ENCODE measurements at places on chromosomes 11 and 22.
A peak's percentile ranks its signal among the peaks of the same experiment; 100 is the strongest.

- DNase-seq: no peak
These were observed 48.7 kb downstream of the TENM4 start for GRCh38 chr11:79392161-79392560.

GRCh38 chr22:26893173-26894110 is 236.1 kb downstream of the MIAT start:
- DNase-seq: no peak

GRCh38 chr11:66267379-66268243 is 828 bp upstream of the RAB1B start:
- DNase-seq: peak; percentile 80

GRCh38 chr11:16421826-16422225 is 65.5 kb upstream of the SOX6 start:
- no peak for DNase-seq

- no peak for DNase-seq
These were observed 429 bp downstream of the PGGHG start for GRCh38 chr11:289398-289711.

GRCh38 chr11:128867277-128867676 is at the start of gene KCNJ1:
TSS of gene KCNJ1 (minus strand) at chr11:128867296. CDS start at chr11:128840243, 27,053 bp downstream.
- no peak for DNase-seq

DNA sequence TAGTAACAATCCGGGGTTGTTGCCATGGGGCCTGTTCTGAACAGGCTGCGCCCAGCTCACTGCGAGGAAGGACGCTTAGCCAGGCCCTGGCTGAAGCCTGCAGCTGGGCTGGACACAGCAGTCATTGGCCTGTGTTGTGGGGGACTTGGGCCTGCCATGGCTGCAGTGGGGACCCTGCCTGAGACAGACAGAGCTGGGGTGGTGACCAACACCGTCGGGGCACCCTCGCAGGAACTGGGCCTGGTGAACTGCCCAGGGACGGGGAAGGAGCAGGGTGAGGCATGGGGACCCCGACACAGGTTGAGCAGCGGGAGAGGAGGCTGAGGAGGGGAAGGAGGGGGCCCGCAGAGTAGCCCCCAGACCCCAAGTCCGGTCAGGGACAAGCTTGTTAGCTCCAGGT is 8.9 kb downstream of the PHLDA2 start:
- DNase-seq: no peak

DNA sequence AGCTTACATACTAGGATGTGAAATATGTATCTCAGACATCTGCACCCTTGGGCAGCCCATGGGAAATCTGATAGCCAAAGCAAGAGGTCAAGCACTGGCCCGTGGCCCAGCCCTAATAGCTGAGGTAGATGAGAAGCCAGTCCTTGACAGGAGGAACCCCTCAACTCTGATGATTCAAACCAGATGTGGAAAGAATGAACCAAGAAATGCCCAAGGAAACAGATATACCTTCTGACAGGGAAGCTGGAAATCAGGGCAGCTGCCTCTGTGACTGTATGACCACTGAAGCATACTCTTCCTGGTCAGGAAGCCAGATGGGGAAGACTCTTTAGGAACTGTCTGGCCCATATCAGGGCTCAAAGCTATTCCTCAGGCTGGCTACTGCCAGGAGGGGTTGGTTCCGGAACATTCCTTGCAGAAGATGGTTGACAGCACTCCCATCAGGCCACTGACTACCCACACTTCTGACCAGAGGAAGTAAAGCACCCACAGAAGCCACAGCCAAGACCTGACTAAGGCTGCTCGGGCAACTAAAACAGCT is 124.2 kb downstream of the SWAP70 start:
- DNase-seq: no peak

DNA sequence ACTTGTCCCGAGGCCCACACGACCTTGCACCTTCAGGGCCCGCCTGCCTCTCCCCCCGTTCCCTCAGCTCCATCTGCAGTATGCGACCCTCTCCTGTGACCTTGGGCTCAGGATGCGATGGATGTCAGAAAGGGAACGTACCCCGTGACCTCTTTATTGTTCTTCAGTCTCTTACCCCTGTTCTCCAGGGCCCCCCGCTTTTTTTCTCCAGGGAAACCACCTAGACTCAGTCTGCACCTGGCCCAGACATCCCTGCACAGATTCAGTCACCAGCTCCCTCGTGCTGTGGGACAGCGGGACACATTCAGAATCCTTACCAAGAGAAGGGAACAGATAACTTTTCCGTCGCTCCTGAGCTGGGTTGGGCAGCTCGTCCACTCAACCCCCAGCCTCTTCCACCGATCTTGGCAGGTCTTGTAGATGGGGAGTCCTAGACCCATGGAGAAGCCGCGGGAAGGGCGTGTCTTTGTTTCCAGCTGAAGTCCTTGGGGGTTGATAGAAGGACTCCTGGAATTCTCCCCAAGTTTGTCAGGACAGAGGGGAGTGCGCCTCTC is 1.4 kb upstream of the PHOX2A start:
- no peak for DNase-seq

GRCh38 chr11:95245038-95245437 is 14.0 kb upstream of the SESN3 start:
- no peak for DNase-seq

DNA sequence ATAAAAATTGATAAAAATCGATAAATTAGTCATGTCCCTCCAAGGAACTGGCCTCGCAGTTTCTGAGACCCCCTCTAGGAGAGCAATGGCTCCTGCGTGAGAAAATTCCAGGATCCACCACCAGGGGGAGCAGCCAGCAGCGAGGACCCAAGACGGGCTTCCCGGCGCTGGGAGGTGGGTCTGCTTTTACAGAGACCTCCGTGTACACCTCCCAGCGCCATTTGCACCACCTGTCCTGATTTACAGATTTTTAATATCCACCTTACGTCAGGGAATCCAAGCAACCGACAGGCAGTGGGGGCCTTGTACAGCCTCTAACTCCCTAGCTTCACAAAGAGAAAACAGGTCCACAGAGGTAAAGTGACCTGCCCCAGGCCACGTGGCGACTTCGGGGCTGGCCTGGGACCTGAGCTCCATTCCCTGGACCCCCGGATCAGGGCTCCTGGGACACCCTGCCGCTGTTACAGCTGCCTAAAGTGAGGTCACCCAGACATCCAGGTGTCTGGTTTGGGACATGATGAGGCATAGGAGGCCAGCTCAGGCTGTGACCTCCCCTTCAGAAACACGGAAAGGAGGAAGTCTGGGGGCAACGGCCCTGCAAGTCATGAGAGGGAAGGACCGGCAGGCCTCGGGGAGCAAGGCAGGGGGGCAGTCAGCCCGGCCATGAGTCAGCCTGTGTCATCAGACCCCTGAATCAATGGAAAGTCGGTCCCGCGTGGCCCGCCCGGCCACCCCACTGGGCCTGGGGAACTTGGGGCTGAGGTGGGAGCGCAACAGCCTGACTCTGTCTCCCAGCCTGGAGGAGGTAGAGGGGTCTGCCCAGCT is 3.5 kb downstream of the OSM start:
- no peak for DNase-seq

DNA sequence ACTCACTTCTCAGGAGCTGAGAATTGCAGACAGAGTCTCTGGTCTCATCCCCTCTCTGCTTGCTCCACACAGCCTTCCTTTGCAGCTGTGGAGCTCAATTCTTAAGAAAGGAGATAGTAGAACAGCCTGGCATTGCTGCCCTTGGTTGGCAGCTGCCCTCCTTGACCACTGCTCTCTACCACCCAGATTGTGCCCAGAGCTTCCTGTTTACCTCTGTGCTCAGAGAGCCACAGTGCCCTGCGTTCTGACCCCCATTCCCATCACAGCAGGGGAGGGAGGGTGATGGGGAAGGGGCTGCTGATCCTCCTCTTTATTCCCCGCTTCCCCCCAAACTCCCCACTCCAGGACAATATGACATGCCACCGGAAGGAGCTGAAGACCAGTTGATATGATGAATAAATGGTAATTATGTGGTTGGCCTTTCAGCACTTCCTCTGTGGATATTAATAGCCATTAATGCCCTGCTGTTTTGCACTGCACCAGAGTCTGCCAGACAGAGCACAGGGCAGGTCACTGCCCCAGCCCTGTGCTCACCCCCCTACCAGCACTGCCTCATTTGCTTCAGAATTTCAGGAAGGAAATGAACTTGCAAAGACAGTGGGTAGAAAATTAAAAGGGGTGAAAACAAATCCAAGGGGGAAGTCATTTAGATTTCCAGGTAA is 426.8 kb upstream of the CADM1 start:
- no peak for DNase-seq

DNA sequence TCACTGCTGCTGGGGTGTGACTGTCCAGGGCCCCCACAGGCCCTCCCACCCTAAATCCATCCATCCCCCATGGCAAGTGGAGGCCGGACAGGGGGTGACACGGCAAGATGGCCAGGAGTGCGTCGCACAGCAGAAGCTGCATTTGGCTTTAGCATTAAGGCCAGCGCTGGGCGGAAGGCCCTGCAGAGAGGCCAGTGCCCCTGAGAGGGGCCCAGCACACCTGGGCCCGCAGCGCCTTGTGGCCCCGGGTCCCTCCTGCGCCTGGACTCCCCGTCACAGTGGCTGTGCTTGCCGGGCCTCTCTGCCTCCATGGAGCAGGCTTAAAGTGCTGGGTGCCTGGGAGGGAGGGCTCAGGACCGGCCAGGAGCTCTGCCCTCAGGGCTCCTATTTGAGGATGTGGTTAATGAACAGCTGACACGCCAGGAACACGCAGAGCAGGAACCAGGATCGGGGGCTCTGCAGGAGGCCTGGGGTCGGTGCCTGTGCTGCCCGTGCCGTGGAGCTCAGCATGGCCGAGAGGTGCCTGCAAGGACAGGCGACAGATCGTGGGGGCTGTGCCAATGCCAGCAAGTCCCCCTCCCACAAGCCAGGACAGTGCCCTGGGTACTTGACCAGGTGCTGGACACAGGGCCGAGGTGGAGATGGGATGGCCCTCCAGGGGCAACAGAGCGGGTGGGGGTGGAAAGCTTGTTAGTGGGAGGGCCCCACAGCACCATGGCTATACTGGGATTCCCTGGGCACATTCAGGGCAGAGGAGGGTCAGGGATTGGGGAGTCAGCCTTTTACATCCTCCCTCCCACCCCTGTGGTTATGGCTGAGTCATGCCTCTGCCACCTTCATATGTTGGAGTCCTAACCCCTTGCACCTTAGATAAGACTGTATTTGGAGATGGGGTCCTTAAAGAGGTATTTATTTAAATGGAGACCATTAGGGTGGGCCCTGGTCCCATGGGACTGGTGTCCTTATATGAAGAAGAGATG is 30.9 kb upstream of the CARS1 start:
- no peak for DNase-seq

DNA sequence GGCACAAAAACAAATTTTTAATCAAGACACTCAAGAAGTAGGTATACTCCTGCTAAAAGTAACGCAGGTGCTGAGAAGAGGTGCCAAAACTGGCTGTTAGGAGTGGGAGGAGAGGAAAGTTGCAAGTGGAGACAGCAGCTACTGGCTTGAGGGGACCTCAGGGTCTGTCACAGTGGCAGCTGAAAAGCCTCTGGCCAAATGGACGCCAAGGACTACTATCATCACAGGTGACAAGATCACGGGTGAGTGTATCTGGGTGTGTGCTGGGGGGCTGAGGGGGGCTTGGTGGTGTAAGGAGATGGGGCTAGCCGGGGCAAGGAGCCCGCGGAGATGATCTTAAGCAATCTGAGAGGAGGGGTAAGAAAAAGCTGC is 687 bp downstream of the ZNF202 start:
- DNase-seq: no peak

DNA sequence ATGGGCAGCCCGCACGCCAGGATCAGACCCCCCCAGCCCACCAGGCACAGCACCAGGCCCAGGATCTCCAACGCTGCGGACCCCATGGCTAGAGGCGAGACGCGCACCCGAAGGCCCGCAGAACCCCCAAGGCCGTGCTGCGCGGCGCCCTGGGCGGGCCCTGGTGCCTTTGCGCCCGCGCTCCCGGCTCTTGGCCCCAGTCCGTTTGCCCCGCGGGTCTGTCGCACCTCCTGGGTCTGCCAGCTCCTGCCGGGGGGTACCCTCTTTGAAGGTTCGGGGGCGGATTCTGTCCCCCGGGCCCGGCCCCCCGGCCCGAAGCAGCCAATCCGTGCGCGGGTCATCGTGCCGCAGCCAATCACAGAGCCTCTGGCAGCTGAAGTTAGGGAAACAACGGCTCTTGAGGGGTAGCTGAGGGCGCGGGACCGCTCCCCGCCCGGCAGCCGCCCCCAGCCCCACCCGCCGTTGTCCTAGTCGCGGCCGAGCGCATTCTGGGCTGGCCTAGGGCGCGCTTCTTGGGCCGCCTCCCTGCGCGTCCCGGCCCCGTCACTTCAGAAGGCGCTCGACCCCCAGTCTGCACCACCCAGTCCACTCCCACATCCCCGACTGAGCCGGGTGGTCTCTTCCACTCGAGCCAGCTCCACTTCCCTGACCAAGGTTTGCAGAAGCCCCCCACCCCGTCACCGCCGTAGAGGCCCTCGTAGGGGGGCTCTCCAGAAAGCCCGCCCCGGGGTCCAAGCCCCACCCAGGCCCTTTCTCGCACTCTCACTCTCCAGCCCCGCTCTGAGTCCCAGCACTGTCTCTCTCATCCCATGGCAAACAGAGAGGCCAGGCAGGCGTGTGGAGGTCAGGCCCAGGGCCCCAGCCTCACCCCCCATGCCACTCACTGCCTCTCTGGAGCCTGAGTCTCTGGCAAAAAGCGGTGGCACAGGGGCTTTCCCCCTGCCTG is at the start of gene CLDN5:
TSS of gene CLDN5 (minus strand) at position 241 of the 946 bp plus-strand sequence. CDS start at position 86, 155 bp downstream.
- DNase-seq: peak; percentile 21

DNA sequence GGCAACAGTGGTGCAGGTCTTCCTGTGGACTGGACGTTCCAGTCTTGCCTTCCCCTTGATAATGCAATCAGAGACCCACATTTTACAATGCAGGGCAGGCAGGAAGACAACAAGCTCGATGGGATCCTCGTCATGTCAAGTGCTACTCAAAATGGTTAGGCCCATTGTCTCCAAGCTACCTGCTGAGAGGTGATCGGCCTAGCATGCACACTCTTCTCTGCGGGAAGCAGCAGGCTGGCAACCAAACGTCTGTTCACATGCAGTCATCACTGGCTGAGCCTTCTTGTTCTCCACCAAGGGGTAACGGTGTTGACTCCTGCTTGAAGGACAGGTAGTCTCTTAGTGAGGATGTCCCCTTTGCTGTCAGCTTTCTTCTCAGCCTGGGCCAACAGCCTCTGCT is 25.5 kb upstream of the CD82 start:
- no peak for DNase-seq

DNA sequence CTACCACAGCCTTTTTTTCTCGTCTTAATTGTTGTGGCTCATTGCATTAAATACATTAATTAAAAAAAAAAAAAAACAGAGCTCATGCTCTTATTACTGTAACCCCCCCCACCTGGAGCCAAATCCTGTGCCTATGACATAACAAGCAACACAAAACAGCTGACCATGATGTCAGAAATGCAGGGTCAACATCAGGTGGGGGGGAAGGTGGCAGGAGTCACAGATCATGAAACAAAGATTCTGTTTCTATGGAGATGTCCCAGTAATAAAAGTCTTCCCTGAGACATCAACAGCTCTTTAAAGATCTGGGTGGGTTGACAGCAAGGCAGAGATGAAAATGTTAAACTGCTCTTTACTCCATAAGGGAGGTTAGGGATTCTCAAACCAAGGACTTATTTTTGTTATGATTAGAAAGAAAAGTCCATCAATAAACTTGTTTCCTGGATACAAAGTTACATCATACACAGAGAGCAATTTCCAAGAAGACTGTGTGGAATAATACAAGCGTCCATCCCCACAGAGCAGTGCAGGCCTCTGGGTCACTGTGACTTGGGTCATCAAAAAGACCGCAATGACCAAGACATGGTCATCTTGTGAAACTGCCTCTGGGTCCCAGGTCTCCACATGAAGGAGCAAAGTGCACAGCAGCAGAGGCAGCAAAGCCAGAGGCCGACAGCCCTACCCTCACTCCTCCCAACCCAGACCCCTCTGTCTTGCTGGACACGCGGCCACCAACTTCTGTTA is 42.7 kb upstream of the CYP2D6 start:
- DNase-seq: no peak

- no peak for DNase-seq
These were observed 92.3 kb downstream of the SCN3B start for GRCh38 chr11:123562158-123562557.
